Stimulated activated CD4-positive, alpha-beta T cell treated with anti-CD3 and anti-CD28 coated beads, Interleukin-4, amount 100 ng/mL, for 24 hours (primary cell): ENCODE measurements at places on chromosomes 7 and 10.

DNA sequence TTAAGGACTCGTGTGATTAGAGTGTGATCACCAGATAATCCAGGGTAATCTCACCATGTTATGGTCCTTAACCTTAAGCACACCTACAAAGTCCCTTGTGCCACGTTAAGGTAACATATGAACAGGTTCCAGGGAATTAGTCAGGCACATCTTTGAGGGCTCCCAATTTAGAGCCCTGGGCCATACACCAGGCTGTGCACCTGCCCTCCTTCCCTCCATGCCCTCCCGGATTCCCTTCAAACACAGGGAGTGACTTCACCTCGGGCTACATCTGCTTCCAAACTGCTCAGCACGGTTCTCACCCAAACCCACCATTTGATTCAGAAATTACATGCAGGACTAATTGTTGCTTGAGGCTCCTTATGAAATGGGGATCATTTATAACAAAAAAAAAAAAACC lies 93.9 kb upstream of the HABP2 start:
- no peak for DNase-seq

DNA sequence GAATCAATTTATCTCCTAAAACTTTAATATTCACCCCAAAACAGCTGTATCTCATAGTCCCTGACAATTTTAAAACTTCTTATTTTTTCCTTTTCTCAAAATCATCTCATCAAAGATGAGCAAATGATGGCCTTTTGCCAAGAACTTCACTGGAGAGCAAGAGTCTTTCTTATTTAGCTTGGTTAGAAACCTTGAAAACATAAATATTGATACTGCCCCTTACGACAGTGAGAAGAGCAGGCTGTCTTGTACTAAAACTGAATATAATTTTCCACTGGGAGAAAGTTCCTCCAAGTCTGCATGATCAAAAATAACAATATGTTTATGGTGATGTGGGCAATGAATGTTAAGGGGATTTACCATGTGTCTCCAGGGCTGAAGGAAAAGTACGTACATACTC lies 109.0 kb downstream of the COL28A1 start:
- no peak for DNase-seq

DNA sequence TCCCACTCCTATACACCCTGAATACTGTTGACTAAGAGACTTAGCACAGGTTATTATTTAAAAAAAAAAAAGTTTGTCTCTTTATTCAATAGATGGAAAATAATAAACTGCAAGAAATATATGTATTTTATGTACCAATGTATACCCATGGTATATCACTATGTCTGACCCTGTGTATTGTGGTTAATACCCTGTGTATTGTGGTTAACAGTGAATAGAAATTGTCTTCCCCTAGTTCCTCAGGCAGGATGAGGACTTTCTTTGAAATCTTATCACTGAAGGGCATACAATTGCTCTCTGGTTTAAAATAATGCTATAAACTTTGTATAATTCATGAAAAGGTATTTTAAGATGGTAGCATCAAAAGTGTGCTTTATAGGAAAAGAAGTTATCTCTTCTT lies 80.0 kb upstream of the TMEM106B start:
- DNase-seq: no peak

- DNase-seq: no peak
These were observed 108.2 kb downstream of the INPP5A start for GRCh38 chr10:132645630-132646442.

DNA sequence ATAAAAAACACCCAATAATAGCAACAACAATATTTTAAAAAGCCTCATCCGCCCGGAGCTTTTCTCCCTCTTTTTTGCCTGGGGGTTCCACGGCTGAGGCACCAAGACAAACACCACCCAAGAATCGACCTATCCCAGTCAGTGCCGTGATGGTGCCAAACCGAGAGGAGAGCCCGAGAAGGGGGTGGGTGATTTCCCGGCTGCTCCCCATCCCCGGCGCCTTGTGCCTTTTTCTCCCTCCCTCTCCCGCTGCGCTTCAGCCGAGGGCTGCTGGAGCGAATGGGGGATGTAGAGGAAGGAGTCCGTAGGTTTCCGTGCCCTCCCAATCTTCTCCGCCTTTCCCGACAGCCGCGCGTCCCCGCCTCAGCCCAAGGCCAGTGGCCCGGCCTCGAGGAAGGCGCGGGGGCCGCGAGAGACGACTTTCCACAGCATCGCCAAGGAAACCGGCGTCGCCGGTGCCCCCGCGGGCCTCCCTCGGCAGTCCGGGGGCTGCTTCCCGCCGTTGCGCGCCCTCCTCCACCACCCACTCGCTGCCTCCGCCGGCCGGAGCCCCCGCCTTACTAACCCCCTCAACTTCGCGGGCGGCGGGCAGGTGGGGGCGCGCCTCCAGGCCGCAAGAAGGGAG lies 1.3 kb downstream of the EGR2 start:
- DNase-seq: peak; percentile 34

DNA sequence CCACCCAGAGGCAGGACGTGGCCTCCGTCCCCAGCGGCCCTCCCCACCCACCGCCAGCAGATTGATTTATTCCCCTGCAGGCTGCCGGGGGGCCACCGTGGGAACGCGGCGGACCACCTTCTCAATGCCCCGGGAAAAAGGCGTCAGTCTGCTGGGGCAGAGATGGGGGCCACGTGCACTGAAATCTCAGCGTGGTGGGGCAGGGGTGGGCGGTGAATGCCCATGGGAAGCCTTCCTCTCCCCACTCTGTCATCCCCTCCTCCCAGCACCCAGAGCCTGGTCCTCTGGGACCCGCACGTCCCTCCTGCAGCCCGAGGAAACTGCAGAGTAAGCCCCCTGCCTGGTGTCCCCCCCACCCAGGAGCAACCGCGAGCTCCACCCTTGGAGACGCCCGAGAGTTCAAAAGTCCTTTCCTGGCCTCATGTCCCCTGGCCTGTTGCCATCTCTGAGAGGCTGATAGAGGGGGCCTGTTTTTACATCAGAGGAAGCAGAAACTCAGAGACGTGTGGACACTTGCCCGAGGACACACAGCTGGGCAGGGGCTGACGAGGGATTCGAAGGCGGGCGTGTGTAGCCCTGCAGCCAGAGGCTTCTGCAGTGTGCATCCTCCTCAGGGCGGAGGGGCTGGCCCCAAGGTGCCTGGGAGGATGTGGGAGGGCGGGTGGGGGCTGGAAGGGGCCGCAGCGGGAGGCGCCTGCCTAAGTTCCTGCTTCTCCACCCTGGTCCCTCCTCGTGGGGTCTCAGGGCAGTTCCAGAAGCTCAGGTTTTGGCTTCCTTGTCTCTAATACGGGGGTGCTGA lies 21.8 kb downstream of the UNCX start:
- DNase-seq: no peak

DNA sequence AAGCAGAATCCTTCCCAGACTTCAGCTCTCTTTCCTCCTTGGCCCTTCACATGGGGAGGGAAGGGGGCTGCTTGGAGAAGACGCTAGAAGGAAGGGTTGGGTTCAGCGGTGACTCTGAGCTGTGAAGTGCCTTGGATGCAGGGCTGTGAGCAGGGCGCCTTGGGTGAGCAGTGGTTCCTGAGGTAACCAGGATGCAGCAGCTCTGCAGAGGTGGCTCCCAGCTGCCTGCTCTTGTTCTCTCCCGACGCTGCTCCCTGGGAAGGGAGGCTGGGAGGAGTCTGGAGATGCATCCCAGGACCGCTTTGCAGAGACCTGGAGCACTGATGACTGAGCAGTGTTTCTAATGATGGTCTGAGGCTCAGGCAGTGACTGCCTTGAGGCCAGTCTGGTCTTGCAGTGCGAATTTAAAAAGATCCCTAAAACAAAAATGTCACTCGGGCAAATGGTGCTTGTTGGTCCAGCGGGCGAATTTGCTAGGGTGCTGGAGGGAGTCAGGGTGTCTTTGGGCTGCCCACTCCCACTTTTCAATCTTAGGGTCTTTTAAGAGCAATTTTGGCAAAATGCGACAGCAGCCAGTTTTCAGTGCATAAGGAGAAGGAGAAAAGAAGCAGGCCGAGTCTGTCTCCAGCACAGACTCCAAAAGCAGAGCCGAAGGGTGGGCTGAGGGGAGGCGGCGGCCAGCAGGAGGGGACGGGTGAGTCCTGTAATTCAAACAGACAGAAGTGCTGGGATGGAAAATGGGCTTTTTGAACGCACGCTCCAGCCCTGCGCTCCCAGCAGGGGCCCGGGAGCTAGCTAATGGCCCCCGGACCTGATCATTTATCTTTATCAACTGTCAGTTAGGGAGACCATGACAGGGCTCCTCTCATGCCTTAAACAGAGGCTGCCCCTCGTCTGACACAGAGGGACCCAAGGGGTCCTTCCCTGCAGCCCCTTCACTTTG lies 191.2 kb upstream of the SHH start:
- no peak for DNase-seq

- no peak for DNase-seq
These were observed 13.3 kb downstream of the CYP2W1 start for GRCh38 chr7:996079-996872.

GRCh38 chr10:27223964-27224363 lies 16.6 kb downstream of the ACBD5 start:
- DNase-seq: peak; percentile 57
